Hematopoietic multipotent progenitor cell treated with erythropoietin and hydrocortisone succinate and interleukin-3 and kit ligand, for 17 days (in vitro differentiated cells): ENCODE measurements at places on chromosomes 2 and 18.

- no peak for DNase-seq
Measured at GRCh38 chr2:77434880-77435279, 87.3 kb downstream of the LRRTM4 start.

- no peak for DNase-seq
Measured at GRCh38 chr2:41735476-41735875, 312.3 kb upstream of the PKDCC start.

DNA sequence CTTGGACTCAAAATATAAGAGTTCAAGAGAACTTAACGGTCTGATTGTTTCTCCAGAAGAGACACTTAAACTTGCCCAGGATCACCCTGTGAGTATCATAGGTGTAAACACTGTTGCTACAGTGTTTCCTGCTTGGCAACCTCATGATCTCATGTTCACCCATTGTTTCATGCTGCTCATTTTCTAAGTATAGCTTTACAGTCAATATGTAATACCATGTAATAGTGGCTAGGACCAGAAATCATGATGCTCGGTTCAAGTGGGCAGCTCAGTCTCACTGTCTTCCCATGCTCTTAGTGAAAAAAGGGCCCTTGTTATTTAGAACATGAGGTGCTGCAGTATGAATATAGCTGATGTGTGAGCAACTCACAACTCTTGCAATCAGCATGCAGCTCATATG lies 157.5 kb downstream of the CERS6 start:
- no peak for DNase-seq

GRCh38 chr2:241980193-241980592 lies 110.7 kb downstream of the RTP5 start:
- no peak for DNase-seq

DNA sequence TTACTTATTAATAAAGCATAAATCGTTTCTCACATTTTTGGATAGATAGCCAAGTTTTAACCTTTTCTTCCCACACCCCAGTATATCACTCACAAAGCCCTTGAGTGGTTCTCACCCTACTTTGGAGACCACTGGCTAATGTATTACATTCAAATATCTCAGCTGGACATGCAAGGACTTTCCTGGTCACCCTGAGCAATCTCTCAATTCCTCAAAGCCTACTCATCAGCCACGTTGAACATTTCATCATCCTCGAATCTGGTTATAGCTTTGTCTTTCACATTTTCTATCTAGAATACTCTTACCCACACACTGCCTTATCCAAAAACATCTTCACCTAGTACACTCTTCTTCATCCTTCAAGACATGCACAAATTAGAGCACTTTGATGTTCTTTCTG lies 71.1 kb upstream of the MAPRE2 start:
- DNase-seq = no peak

DNA sequence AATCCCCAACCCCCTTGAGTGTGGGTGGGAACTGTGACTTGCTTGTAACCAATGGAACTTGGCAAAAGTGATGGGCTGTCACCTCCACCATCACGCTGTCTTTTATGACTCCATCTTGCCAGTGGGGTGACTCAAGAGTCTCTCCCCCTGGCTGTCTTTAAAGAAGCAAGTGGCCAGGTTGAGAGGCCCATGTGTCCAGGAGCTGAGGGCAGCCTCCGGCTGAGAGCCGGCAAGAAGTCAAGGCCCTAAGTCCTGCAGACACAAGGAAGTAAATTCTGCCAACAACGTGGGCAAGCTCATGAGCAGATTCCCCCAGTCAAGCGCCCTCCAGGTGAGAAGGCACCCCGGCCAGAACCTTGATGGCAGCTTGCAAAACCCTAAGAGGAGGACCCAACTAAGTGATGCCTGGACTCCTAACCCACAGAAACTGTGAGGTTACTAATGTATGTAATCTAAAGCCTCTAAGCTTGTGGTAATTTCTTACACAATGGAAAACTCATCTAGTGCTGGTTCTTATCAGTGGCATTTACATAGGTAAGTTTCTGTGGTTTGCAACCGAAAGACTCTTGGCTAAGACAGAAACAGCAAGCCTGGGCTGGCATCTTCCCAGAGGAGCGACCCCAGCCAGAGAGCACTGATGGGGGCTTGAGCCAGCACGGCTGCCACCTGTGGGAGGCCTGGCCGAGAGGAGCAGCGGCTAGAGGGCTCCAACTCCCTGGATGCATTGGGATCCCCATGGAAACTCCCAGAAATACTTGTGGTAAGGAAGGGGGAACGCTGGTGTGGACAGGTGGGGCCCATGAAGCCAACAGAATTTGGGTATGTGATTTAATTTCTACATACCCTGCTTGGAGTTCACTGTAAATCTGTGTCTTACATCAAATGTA lies 49.3 kb downstream of the CIB4 start:
- no peak for DNase-seq

DNA sequence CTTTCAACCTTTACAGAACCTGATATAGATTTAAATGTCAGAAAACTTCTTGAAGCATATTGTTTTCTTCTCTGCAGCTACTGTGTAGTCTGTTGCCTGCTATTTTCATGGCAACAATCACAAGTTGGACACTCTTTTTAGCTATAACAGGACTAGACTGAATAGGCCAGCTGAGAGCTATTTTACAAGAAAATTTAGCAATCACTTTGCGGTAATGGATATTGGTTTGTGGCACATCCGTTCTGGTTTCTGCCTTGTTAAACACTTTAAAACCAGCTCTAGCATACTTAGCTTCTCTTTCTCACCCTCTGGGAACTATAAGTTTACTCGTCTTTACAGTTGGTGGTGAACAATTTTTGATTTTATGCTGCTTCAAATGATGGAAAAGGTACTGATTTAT lies 125.7 kb downstream of the MAP2 start:
- no peak for DNase-seq
